ENCODE measurements at places on chromosomes 3 and 15.

DNA sequence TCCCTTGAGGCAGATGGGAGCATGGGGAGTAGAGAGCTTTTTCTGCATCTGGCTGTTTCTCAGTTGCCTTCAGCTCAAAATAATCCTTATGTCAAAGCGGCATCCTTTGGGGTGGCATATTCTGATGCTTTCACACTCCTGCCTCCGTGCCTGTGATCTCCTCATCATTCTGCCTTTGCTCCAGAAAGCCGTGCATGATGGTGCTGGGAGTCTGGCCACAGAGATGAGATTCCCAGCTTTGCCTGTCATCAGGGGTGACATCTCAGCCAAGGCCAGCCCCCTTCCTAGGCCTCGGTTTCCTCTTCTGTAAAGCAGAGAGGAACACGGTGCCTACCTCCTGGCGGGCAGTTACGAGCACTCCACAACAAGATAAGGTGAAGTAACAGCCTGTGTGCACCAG lies 96.3 kb upstream of the ALDH1A3 start:
- DNase-seq = no peak

DNA sequence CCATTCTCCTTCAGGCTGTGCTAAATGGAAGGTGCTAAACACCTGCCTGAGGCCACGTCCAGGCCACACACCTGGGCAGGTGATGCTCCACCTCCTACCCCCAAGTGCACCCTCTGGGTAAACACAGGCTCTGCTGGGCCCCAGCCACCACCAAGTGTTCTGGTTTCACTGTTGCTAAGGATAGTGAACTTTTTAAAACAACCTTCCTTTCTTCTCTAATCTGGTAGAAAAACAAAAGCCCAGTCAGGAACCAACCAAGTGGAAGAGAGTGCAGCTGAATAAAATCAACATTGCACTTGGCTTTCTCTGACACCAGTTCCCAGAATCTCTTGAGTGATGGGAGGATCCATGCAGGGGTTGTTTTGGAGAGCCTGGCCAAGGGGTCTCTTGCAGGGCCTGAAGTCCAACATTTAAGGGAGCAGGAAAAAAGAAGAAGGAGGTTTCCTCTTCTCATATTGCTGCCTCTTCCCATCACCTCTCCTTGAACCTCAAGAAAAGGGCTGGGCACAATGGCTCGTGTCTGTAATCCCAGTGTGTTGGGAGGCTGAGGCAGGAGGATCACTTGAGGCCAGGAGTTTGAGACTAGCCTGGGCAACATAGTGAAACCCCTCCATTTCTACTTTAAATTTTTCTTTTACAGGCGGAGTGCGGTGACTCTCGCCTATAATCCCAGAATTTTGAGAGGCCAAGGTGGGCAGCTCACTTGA lies 26.2 kb upstream of the ATP13A3 start:
- no peak for DNase-seq

DNA sequence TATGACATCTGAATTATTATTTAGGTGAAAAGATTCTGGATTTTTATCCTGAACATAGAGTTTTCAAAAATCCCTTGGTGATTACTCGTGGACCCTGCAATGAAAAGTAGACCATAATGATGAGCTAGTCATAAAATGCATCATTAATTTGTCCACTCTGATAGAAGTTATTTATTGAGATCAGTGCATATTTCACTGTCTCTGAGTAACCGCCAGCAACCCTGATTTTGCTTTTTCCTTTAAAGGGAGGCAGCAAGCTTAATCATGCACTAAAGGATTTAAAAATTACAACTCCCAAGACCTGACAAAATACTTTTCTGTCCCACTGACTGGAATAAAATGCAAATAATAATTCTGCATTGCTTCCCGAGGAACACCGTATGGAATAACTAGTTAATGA lies 259.6 kb upstream of the DPPA4 start:
- DNase-seq = no peak

GRCh38 chr3:190305406-190305805 lies 16.8 kb downstream of the CLDN1 start:
- no peak for DNase-seq

GRCh38 chr3:64291956-64292355 lies 66.7 kb upstream of the PRICKLE2 start:
- DNase-seq = no peak

- DNase-seq = no peak
Measured at GRCh38 chr3:150061288-150062024, 90.8 kb upstream of the PFN2 start.
